Stimulated activated CD4-positive, alpha-beta T cell treated with anti-CD3 and anti-CD28 coated beads, Interleukin-4, amount 100 ng/mL, for 48 hours (primary cell): ENCODE measurements at places on chromosomes 13 and 19.

DNA sequence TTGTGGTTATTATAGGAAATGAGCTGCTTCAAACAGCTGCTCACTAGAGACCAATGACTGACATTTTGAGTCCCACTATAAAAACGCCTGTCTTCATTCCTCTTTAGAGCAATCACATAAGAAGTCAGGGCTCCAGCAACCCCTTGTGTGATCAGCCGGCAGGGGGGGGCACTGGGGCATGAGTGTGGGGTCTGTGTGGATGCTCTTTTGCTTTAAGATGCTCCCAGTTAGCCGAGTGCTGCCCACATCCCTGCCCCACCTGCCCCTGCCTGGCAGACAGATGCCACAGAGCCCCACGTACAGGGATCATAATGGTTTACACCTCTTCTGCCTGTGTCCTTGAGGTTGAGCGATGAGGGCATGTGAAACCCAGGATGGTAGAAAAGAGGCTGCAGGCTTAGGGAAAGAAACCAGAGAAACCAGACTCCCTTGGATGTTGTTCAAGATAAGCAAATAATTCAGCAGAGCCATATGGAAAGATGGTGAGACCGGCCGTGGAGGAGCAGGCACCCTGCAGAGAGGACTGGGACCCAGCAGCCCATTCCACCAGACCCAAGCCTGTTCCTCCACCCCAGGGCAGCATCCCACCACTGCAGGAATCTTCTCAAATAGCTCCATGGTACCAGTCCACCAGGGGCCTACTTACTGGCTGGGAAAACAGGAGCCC, 55.4 kb downstream of the CHST8 start:
- no peak for DNase-seq

- DNase-seq: no peak
Measured at GRCh38 chr13:100646030-100646673, 28.4 kb downstream of the TMTC4 start.

GRCh38 chr19:48419158-48419920, 25.9 kb downstream of the GRIN2D start:
- peak; percentile 75 for DNase-seq

- DNase-seq: no peak
Measured at GRCh38 chr19:54254195-54254906, 2.7 kb downstream of the LILRB5 start.

DNA sequence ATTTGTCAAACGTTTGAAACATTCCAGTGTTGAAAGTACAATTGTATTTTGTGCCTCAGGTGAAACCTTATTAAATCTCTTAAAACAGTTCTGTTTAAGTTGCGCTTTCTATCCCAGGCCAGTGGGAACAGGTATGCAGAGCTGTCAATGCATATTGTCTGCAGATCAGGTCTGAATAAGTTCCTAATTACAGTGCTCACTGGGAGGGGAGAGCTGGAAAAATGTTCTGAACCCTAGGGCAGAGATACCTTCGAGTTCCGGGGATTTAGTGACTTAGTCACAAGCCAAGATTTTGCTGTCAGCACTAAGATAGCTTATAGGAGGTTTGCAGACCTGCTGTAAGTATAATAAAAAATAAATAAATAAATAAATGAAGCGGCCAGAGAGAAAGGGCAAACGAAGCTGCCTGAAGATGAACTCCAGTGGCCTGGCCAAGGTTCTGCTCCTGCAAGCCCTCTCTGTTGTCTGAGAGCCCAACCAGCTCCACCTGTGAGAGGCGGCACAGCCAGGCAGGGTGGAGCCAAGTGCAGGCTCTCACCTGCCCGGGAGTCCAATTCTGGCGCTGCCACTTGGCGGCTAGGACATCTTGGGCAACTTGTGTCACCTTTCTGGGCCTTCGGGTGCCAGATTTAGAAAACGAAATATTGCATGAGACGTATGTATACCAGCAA, 97.9 kb upstream of the SLC7A1 start:
- DNase-seq: no peak

DNA sequence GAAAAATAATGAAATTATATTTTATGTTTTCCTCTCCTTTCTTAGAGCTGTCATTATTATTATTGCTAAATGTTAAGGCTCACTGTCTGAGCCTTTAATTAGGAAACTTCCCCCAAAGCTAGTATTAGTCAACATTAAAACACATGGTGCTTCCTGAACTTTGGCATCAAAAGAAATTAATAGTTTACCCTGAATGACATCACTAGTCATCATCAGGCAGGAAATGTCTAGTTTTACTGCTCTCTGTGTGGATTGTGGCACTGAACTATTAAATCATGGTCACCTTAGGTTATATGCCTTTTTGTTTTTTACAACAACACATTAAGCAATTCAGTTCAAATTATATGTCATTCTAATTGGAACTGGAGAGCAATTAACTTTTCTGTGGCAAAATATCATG, 595.5 kb downstream of the SLITRK1 start:
- DNase-seq: no peak

GRCh38 chr13:98543378-98544103, 33.4 kb downstream of the STK24 start:
- no peak for DNase-seq

GRCh38 chr13:51282322-51282721, 57.2 kb upstream of the SERPINE3 start:
- DNase-seq: no peak

DNA sequence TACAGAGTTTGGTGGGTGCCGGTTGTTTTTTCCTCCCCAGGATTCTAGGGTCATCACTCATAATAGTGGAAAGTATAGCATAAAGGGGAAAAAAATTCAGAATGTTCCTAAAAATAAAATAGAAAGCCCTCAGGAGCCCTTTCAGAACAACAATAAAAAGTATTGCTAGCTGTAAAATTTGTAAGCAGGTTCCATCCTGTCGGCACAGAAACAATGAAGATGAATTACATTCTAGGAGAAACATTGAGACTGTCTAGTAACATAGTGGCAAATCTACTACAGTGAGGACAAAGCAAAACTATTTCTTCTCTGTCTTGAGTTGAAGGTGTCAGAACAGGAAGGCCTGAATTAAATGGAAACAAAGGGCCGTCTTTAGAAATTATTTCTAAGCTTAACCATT, 870.7 kb downstream of the PCDH9 start:
- no peak for DNase-seq

DNA sequence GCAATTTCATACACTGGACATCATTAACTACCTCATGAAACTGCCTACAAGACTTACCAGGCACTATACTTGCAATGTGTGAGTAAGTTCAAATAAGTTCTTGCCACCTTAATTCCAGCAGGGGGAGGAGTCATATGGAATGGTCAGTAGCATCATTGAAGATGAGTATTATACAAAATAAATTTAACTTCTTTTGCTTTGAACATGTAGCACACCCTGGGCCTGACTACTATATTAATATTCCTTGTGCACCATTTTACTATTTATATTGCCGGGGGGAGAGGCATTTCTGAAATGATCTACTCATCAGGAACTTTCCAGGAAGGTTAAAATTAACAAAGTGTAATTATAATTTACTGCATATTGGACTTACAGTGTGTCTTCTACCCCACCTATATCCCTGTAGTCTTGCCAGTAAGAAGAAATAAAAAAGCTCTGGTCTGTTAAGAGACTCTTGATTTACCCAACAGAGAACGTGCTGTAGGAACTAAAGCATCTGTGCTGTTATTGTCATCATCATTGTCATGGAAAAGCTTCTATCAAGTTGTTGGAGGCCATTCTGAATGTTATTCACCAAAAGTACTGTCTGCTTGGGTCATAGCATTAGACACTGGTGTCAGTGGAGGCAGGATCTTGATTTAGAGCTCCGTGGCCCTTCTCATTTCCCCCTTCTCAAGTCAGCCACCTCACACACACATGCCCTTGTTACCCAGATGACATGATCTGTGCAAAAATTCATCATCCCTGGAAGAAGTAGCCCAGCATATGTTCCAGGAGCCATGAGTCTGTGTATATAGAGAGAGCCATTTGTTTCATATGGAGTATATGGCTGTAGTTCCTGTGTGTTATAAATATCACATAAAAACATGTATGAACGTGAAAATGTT, 147.1 kb downstream of the MTUS2 start:
- no peak for DNase-seq

- no peak for DNase-seq
Measured at GRCh38 chr13:42892760-42893159, 99.3 kb downstream of the EPSTI1 start.

GRCh38 chr19:10872546-10873107, 1.3 kb downstream of the CARM1 start:
- no peak for DNase-seq

DNA sequence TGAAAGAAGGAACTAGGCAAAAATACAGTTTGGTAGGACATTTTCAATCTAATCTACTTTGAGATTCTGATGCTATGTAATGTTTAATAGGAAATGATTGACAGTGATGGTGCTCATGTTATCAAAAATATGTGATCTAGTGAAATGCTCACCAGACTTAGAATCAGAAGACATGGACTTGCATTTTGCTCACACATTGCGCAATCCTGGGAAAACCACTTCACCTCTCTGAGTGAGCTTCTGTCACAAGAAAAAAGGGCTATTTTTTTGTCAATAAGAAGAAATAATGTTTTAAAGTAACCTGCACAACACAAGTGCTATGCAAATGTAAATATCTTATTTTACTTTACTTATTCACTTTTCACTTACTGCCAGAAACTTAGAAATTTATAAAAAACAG, 380.9 kb upstream of the HTR2A start:
- no peak for DNase-seq

GRCh38 chr13:111460548-111461444, 140.4 kb downstream of the TEX29 start:
- DNase-seq: no peak

- no peak for DNase-seq
Measured at GRCh38 chr19:55579766-55580621, 654 bp downstream of the ZNF579 start.

DNA sequence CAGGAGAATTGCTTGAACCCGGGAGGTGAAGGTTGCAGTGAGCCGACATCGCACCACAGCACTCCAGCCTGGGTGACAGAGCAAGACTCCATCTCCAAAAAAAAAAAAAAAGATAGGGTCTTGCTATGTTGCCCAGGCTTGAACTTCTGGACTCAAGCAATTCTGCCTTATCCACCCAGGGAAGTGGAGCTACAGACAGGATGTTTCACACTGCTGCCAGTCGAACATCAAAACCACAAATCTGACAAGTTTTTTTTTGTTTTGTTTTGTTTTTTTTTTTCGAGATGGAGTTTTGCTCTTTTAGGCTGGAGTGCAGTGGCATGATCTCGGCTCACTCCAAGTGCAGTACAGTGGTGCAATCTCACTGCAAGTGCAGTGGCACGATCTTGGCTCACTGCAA, 10.8 kb downstream of the XPO4 start:
- no peak for DNase-seq

DNA sequence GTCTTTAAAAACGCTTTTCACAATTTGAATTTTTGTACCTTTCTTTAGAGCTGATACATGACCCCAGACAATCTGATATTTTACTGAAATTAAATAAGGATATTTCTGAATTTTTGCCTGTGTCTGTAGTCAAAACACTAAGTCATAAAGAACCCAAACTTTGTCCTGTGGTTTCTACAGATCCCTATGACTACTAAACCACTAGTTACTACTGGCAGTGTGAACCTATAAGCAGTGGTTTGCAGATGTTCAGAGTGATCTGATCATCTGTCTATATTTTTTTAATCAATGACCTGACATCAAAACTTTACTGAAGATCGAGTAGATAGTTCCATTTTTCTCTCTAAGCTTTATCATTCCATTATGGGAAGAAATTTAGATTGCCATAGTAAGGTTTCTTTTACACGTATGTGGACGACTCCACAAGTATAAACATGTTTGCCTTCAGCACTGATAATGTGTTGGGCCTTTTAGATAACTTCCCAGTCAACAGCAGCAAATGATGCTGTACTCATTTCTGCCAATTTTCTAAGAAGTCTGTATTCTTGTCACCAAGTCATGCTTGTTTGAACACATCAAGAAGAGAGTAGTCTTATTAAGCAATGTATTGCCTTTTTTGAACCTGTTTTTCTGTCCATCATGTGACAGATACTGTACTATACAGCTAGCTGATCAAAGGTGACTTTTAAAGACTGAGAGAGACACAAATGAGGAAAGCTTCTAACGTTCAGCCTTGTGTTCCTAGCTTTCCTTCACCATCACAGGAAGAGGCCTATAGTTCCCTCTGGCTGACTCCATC, 21.8 kb downstream of the POLR1D start:
- DNase-seq: no peak

GRCh38 chr13:70191034-70191433, 82.8 kb upstream of the KLHL1 start:
- no peak for DNase-seq

DNA sequence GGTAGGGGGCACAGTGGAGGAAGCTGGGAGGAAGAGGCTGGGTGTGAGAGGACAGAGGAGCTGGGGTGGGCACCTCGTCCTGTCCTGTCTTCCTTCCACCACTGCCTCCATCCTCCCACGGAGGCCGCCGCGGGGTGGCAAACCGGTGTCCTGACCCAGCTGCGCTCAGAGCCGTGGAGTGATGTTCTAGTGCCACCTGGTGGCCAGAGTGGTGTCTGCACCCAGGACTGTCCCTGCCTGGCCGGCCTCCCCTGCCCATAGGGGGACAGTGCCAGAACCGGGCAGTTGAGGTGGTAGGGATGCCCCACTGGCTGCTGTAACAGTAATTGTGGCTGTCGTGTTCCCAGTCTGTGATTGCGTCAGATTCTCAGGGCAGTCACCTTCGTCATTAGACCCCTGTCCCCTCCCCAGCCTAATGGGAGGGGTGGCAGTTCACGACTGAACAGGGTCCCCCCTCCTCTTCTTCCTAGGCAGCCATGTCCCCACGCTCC, 11.1 kb upstream of the ARRDC2 start:
- DNase-seq: peak; percentile 87
